ENCODE measurements at places on chromosomes 16 and 17. TPM values are rescaled to one million over a fixed set of nuclear protein-coding genes. Genes with fewer than 3 reads are reported as not detected.

DNA sequence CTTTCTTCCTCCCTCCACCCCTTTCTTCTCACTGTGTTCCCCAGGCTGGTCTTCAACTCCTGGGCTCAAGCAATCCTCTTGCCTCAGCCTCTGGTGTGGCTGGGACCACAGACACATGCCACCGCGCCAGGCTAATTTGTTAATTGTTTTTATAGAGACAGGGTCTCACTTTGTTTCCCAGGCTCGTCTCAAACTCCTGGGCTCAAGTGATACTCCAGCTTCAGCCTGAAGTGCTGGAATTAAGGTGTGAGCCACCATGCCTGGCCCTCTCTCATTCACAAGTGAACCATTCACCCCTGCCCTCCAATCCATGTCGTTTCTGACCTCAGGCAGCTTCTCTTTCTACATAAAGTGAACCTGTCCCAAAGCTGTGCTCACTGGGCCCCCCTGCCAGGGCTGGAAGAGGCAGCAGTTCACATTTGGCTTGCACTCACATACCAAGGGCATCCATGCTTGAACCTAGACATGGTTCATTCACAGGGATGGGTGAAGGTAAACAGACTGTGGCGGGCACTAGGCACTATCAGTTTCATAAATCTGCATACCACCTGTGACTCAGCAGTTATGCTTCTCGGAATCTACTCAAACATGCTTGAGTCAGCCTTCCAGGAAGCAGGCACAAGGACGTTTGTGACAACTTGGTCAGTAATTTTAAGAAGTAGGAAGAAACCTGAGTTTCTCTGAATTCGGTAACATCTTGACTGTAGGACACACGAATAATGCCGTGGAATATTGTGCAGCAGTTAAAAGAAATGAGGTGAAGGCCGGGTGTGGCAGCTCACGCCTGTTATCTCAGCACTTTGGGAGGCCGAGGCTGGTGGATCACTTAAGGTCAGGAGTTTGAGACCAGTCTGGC, 6.0 kb upstream of the RNF213 start:
- DNase-seq = no peak

- no peak for DNase-seq
These were observed 13.6 kb downstream of the CDC42EP4 start for GRCh38 chr17:73297934-73298861.

GRCh38 chr17:79041041-79041570, 17.1 kb downstream of the C1QTNF1 start:
- DNase-seq = no peak

- DNase-seq = no peak
These were observed 23.3 kb downstream of the MEAK7 start for GRCh38 chr16:84481051-84481735.

GRCh38 chr17:72812823-72813222, 279.7 kb downstream of the SLC39A11 start:
- no peak for DNase-seq

DNA sequence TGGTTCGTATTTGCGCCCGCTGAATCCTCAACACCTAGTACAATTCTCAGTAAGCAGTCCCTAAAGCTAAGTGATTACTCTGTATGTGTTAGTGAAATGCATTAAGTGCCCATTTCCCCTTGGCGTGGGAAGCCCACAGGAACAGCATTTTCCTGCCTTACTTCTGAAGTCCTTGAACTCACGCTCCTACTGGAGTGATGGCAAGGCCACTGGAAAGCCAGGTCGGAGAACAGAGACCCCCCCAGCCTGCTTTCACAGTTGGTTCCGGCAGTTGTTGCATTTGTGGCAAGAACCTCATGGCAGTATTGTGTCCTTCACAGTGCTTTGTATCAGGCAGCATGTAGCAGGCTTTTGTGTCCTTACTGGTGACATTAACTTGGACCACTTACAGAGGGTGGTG, 340.7 kb downstream of the CDH13 start:
- no peak for DNase-seq

- DNase-seq = no peak
These were observed 17.1 kb upstream of the WFIKKN2 start for GRCh38 chr17:50818261-50818660.

- DNase-seq = no peak
These were observed 7.6 kb downstream of the PIK3R6 start for GRCh38 chr17:8859804-8860430.

- no peak for DNase-seq
These were observed 444.3 kb downstream of the KCNJ2 start for GRCh38 chr17:70613681-70614080.

DNA sequence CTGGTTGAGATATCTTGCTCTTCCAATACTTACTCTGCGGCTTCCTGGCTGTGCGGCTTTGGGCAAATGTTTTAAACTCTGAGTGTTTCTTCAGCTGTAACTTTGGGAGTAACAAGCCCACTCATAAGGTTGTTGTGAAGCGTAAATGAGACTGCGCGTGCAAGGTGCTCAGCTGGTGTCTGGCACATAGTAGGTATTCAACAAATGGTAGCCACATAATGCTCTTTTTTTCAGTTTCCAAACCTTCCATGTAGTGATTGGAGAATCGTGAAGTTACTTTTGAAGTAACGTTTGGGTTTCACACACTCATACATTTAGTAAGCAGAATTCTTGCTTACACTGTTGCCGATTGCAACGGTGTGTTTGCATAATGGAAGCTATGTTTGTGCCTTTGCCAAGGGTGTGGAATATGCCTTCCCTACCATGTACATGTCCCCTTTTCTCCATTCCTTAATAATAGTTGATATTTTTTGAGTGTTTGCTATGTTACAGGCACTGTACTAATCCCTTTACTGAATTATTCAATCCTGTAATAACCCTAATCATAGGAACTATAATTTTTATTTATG, 829 bp downstream of the DHRS7B start:
- no peak for DNase-seq

GRCh38 chr17:71677439-71677838, 443.4 kb upstream of the SOX9 start:
- DNase-seq = no peak

DNA sequence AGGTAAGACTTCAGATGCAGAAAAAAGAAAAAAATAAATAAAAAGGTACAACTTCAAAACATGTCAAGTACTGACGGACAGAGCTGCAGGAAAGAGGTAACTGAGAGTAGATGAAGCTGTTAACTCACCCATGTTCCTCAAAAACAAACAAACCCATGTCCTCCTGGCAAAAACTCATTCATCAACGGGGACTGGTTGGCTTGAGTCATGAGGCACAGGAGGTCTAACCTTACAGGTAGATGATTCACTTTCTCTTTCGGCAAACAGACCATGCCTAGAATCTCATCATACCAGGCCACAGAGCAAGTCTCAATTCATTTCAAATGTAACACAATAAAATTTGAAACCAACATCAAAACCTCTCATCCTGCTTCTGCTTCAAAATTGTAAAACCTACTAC, 12.3 kb upstream of the FASN start:
- no peak for DNase-seq

DNA sequence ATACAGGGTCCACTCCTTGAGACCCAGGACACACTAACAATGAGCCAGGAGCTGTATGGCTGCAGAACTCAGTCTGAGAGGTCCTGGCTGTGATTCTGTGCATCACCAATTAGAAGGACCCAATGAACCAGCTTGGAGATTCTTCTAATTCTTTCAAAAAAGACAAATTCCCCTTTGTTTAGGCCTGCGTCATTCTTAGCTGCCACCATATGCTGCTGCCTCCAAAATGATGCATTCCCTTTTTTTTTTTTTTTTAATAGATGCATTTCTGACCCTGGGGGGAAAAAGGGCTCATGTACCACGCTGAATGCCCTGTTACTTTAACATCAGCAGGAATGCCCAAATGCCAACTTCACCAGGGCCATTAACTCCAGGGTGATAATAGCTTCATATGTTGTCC, 28.5 kb downstream of the EMP2 start:
- no peak for DNase-seq

- DNase-seq = peak; percentile 70
These were observed 17.1 kb downstream of the ITGB4 start for GRCh38 chr17:75738218-75738802.

DNA sequence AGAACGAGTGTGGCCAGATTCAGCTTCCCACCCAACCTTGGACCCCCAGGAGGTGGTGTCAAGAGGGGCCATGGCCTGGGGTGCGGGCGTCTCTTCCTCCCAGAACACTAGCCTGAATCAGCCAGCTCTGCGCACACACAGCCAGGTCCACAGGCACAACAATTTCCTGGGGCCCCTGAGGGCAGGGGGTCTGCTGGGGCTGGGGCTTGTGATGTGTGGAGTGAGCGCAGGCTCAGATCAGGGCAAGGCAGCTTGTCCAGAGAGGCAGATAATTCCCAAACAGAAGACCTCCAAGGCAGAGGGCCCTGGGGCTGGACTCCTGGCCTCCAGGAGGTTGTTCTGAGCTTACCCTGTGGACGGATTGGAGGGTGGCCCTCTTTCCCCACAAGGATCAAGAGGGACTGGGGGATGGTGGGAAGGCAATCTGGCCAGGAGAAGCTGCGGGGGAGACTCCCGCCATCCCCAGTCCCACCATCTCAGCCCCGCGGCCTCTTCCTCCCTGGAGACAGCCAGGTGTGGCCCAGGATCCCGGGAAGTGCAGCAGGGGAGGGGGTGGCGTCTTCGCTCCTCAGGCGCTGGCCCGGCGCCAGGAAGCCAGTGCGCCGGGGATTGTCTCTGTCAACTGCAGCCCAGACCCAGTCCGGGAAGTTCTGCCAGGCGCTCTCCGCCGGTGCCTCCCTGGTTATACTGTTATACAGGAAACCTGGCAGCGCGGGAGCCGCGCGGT, 52.0 kb upstream of the AMZ2 start:
- DNase-seq = peak; percentile 42

GRCh38 chr16:24612656-24613055, 73.3 kb downstream of the RBBP6 start:
- DNase-seq = no peak

DNA sequence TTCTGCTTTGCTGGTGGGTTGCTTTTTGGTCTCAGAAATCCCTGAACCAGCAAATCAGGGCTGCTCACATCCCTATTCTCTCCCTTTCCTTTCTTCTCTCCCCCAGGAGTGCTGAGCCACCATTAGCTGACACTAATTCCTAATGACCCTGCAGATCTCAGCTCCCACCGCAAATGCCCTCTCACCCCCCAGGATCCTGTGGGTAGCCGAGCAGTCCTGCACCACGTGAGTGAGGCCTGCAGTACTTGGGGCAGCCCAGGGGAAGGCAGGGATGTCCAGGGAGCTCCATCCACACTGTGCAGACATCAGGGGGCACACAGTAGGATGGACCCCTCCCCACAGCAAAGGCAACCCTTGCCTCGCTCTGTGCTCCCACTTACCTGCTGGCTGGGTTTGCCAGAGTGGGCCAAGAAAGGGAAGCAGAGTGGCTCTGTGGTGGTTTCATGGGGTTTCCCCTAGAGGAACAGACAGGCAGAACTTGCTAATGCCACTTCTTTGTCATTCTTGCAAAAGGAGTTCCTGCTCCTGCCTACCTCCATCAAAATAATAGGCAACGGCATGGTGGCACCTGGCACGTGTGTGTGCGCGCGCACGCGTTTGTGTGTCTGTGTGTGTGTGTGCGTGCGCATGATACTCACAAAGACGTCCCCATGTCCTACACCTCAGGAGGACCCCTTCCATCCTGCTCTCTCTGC, 135.6 kb downstream of the GAS7 start:
- peak; percentile 71 for DNase-seq

DNA sequence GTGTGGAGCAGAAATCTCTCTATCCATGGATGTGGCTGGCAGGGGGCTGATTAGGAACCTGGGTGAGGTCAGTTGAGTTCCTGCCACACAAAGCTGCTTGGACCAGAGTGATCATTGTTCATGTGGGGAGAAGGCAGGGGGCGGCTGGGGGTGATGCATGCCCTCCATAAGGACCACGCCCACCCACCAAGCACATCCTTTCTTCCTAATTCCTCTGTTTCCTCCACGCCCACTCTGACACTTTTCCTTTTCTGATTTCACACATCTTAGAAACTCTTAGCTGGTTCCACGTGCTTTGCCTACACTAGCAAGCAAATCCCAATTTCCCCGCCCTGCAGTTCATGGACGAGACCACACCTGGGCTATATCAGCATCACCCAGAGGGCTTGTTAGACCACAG, 108.5 kb downstream of the SDK2 start:
- no peak for DNase-seq

DNA sequence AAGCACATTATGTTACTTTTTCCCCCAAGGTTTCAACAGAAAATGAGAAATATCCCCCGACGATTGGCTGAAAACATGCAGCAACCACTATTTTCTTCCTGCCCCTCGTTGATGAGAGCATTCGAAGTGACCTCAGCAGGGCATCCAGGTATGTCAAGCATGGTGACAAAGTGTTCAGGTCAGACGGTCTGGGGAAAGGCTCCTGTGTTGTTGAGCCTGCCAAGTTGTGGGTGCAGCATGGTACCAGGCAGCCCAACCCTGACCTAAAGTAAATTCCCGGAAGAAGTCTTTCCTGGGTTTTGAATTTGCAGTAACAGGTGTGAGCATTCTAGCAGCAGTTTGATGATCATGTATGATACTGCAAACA, 51.7 kb upstream of the SEC14L1 start:
- peak; percentile 58 for DNase-seq

DNA sequence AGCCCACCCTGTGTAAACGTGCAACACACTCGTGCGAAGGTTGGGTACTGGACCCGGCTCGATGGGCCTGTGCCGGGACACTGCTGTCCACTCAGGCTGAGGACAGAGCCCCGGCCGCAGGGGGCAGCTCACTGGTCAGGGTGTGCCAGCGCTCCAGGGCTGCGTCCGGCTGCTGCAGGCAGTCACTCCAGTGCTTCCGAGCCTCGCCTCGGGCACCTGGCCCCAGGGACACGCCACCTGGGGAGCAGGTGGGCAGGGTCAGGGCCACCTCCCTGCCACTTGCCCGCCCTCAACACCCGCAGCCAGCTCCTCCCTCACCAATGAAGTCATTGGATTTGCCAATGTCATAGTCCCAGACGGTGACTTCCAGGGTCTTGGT, 4.7 kb downstream of the DOC2A start:
- no peak for DNase-seq

DNA sequence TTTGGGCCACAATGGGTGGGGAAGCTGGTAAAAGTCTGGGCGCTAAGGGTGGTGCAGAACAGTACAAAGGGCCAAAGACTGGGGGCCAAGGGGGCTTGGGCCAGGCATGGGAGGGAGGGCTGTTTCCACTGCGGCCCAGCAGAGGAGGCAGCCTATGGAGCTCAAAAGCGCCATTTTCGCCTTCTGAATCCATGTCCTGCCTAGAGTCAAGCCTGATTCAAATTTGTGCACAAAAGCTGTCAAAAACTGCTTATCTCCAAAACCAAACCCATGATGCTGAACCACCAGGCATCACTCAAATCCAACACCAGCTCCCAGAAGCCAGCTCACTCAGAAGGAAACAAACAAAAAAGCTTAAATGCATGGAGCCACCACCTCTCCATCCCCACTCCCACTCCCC, 16.0 kb downstream of the COG7 start:
- DNase-seq = no peak

- DNase-seq = no peak
These were observed 149.8 kb upstream of the RPL38 start for GRCh38 chr17:74053712-74054078.

GRCh38 chr17:4908301-4908700, 5.4 kb upstream of the CHRNE start:
- DNase-seq = no peak

- no peak for DNase-seq
These were observed 3.1 kb upstream of the KRTAP3-2 start for GRCh38 chr17:41002814-41003213.

SHISA9 gene
- not detected for total RNA-seq

SLC16A6 gene
- 44.7 TPM for total RNA-seq

FBF1 gene
- total RNA-seq = 13.5 TPM

NXPH3 gene
- total RNA-seq = not detected

ABCA10 gene
- 0.87 TPM for total RNA-seq

NLRC3 gene
- total RNA-seq = 31.5 TPM

CHST5 gene
- total RNA-seq = 0.76 TPM

TMC6 gene
- total RNA-seq = 70.7 TPM

ETV4 gene
- 55.5 TPM for total RNA-seq

TP53TG3C gene
- total RNA-seq = not detected

ENKD1 gene
- total RNA-seq = 26.8 TPM

OR1F1 gene
- not detected for total RNA-seq

All from Karpas-422 (cell line).